ENCODE measurements at places on chromosomes 2 and 18.

DNA sequence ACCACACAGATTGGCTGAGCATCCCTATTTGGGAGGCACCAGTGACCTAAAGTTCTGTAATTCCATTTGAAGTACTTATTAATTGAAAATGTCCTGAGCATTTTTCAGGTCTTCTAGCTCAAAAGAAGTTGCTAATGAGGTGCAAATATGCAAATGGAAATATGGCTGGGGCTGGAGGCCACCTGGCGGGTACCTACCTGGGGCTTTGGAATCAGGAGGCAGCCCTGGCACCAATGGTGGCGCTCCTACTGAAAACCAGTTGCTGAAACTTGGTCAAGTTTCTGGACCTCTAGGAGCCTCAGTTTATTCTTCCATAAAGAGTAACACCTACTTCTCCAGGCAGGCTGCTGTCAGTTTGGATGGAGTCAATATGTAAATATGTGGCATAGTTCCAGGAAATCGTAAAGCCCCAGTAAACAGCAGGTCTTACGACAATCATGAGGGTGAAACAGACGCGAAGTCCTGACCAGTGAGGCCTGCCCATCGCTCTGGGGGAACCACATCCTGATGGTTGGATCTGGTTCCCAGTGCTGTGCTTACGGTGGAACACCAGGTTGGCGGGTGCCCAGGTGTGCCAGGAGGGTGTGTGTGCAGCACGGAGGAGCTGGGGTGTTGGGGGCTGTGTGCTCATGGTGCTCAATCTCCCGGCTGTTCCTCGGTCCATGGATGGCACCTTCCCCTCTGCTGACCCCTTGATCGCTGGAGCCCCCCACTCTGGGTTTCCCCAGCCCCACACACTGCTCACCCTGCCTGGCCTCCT is 186.1 kb downstream of the TWIST2 start:
- no peak for DNase-seq

GRCh38 chr18:77131652-77132368 is 773 bp downstream of the MBP start:
- no peak for DNase-seq

GRCh38 chr2:114810092-114810491 is 367.7 kb downstream of the DPP10 start:
- no peak for DNase-seq

- DNase-seq, result no peak
Observed at GRCh38 chr2:121220995-121221394, 64.0 kb downstream of the TFCP2L1 start.

- no peak for DNase-seq
Observed at GRCh38 chr18:63043516-63043915, 276.1 kb downstream of the BCL2 start.

DNA sequence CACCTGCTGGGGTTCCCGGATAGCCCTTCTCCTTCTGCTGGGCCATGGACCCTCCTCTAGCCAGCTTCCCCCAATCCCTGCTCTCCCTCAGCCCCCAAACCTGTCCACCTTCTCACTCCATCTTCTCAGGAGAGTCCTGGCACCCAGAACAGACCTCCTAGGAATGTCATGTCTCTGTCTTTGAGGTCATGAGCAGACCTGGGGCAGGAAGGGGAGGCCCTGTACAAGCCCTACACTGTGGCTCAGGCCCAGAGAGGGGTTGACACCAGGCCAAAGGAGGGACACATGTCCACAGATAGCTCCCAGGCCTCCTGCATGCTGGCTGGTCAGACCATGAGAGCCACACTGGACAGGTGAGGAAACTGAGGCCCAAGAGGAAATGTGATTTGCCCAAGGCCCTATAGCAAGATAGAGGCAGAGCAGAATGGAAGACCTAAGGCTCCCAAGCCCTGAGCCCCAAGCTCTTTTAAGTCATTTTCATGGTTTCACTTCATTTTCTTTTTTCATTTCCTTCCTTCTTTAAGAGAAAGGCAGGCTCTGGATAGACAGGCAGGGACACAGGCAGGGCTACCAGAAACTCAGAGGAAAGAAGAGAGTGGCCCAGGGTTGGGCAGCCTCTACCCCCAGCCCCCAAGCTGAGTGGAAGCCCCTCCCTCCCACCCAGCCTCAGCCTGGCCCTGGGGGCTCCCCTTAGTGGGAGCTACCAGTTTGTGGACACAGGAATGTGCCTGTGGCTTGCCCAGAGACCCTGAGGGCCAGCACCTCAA is 159.7 kb downstream of the SMAD7 start:
- no peak for DNase-seq

DNA sequence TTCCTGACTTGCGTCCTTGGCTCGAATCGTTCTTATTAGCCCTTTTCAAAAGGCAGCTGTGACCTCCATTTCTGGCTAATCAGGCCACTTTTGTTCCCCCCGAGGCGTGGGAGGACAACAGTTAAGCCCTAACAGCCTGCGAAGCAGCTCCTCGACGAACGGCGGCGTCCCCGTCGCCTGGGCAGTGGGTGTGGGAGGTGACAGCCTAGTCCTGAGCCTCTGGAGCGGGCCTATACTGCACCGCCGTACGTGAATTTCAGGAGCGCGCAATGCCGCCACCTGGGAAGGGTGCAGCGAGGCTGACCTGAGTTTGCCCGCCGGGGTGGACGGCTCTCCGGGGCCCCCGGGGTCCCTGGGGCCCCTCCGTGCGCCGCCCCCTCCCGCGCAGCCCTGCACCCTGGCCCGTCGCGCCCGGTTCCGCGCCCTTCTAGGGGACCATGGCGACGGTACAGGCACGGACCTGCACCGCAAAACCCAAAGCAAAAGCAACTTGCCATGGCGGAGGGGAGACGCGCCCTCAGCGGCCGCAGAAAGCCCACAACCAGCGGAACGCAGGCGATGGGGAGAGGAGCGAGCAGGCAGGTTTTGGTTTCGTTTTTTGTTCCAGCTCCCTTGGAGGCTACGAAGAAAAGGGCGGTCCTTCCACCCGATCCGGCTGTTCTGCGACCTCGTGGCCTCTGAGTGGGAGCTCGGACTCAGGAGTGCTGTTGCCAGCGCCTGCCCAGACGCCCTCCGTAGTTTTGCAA is at the start of gene RBM43:
Gene RBM43 (minus strand): TSS at position 633 of the 746 bp plus-strand sequence. CDS start 136 bp downstream, at position 497.
- peak; percentile 33 for DNase-seq

- no peak for DNase-seq
Observed at GRCh38 chr2:20303966-20304365, 46.7 kb downstream of the PUM2 start.

GRCh38 chr2:114128725-114129124 is 238.8 kb downstream of the ACTR3 start:
- DNase-seq, result no peak

DNA sequence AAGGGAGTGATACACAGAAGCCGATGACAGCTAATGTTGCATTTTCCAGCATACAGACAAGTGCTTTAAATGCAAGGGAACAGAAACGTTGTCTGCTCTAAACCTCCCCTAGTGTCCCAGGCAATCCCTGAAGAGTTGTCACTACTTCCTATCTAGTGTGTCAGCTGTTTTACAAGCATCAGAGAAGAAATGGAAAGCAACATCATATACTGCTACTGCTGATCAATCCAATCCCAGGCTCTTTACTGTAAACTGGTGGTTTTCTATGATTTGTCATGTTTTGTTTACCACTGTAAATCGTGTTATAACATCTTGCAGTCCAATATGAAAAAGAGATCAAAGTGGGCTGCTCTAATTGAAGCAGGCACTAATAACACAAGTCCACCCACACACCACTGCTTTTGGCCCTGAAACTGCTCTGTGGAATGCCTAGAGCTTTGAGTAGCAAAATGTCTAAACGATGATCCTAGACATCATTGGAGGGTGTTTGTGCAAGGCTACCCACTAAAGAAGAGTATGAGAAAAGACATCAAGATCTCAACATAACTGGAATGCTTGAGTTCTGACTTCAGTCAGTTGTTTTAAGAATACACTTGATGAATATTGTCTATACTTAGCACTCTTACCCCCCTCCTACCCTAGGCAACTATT is 18.1 kb upstream of the ROCK1 start:
- no peak for DNase-seq

- DNase-seq, result no peak
Observed at GRCh38 chr2:375270-375955, 87.5 kb upstream of the ALKAL2 start.

DNA sequence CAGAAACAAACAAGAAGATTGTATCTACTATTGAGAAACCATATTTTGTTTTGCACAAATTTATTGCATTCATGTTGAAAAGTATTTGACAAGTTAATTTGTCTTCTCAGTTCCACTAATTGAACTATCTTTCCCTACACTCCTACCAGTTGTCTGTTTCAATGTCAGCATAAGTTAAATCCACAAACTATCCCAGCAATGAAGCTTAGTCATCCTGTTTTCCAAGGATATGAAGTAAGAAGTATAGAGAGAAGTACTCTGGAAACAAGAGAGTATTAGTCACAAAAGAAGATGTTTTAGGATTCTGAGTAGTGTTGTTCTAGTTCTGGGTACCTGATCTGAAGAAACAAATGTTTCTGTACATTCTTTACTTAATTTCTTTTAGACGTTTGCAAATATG is 261.6 kb upstream of the ZNF804A start:
- DNase-seq, result no peak

- DNase-seq, result no peak
Observed at GRCh38 chr2:75559680-75560021, 1.1 kb downstream of the EVA1A start.

DNA sequence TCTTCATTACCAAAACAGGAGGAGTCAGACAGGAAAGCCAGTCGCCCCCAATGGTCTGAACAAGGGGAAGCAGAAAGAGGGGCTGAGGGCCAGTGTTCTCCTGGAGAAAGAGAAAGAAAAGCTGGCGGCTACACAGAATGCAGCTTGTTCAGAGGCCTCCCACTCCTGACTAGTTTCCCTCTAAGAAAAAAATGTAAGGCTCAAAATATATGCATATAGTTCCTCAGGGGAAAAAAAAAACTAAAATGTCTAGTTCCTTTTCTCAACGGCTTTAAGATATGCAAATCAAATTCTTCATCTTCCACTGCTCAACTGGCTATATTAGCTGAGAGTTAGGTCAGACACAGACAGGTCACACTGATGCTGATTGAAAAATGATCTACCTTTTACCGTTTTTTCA is 18.6 kb downstream of the MBOAT2 start:
- DNase-seq, result no peak

DNA sequence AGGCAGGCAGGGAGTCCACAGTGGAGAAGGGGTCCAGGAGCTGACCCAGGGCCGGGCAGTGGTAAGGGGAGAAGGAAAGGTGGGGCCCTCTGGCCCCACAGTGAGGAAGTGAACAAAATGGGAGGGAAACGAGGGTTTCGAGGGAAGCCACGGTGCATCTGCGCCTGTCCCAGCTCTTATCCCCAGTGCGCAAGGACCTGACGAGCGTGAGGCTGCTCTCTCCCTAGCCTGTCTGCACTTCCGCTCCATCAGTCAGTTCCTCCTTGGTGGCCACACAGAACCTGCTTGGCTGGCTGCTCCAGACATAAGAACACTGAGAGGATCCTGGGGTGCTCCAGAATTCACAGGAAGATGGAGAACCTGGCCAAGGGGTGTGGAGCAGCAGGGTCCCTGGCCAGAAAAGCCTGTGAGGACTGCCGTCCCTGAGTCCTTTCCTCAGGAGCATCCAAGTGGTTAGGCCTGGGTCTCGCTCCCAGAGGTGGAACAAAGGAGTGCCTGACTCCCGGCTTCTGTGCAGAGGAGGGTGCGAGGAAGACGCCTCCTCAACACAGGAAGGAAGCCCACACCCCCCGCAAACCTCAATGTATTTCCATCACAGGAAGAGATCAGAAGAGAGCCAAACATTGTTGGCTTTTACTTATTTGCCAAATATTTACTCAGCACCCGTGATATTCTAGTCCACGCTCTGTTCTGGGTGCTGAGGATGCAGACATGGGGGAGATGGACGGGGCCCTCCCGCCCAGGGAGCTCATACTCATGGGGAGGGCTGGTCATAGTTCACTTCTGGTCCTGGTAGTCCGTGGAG is 43.7 kb upstream of the SEMA4C start:
- DNase-seq, result no peak

DNA sequence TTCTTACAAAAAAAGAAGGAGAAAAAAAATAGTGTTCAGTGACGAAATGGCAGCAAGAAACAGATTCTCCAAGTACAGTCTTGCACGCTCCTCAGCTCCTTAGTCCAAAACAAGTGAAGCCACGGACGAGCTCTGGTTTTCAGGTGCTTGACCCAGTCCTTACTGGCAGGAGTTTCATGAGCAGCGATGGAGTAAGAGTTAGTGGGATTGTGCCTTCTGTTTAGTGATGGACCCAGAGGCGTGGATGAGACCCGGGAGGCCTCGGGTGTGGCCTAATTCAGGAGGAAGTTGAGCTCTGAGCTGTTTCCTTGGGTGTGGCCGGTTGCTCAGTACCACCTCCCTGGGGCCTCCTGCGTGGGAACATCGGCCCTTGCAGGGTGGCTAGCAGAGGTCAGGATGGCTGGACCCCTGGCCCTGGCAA is 52.0 kb downstream of the KIF5C start:
- no peak for DNase-seq

GRCh38 chr2:240992572-240993291 is 5.7 kb upstream of the SNED1 start:
- DNase-seq, result no peak

GRCh38 chr2:223560749-223561435 is 41.3 kb downstream of the SCG2 start:
- DNase-seq, result peak; percentile 51

GRCh38 chr18:63708650-63709049 is 5.9 kb downstream of the SERPINB11 start:
- no peak for DNase-seq

GRCh38 chr2:175805442-175806124 is 196.5 kb downstream of the LNPK start:
- no peak for DNase-seq

GRCh38 chr2:98419977-98420725 is 24.5 kb upstream of the INPP4A start:
- DNase-seq, result no peak

GRCh38 chr2:60888853-60889252 is 7.5 kb downstream of the REL start:
- DNase-seq, result no peak

All from NCI-H2107 (cell line).